T1000 (cell line): ENCODE measurements at places on chromosomes 5 and 9.

GRCh38 chr9:128636556-128637530 lies 19.8 kb downstream of the DYNC2I2 start:
- DNase-seq = no peak

GRCh38 chr9:7879551-7880245 lies 80.1 kb upstream of the DMAC1 start:
- DNase-seq = no peak

DNA sequence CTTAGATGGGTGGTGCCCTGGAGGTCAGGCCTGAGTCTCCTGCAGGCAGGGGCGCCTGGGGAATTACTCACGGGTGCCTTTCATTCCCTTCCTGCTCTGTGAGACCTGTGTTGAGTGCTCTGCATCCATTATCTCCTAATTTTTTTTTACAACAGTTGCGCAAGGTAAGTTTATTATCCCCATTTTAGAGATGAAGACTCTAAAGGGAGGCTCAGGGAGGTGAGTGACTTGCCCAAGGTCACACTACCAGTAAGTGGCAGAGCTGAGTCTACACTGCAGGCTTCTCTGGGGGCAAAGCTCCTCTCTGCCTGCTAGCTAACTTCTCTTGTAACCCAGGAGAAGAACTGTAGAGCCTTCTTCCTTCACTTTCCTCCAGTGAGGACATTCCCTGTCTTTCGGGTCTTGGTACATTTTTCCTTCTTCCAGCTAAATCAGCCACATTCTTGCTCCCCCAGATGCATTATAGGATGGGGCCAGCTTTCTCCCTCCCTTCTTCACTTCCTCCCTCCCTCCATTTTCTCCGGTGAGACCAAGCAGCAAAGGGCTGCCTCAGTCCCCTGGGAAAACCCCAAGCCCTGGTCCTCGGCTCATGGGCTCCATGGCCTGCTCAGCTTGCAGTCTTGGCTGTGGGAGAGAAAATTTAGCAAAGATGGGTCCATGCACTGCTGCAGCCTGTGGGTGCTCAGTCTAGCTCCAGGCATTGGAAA lies 1.8 kb downstream of the PRR7 start:
- DNase-seq = no peak

DNA sequence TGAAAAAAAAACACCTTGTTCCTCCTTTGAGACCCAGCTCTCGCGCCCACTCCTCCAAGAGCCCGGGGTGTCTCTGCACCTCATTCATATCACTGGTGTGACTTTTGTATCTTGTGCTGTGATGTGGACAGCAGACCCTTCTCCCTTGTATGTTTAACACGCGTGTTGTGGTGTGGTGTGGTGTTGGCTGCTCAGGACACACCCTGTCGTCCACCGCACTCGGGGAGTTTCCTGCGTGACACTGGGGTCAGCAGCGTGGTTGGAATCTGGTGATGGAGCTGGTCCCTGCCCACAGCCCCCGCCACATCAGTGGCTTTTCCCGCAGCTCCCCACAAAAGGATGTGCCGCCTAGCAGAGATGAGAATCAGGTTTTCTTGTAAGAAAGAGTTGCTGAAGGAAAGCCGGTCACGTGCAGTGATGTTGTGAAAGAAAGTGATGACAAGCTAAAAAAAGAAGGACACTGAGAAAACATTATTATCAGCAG lies 61.5 kb downstream of the TENT4A start:
- no peak for DNase-seq

DNA sequence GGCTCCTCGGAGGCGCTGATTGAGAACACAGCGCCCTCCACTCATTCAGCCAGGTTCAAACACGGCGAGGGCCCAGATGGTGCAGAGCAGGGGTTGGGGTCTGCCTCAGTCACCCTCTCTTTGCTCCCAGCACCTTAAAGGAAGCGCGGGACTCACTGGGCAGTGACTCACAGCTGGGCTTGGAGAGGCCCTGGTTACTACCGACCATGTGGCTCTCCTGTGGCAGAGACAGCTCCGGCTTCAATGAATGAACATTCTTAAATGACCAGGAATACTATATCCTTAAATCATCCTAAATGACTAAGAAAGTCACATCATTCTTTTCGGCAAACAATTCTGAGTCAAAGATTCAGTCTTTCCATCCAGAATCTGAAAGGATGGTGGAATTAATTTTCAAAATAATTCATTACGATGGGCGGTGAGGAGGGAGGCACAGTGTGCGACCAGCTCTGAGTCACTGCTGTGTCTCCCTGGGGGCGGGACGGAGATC lies 1.6 kb upstream of the INPP5E start:
- DNase-seq = no peak
